ENCODE measurements at places on chromosomes 5 and 9.

DNA sequence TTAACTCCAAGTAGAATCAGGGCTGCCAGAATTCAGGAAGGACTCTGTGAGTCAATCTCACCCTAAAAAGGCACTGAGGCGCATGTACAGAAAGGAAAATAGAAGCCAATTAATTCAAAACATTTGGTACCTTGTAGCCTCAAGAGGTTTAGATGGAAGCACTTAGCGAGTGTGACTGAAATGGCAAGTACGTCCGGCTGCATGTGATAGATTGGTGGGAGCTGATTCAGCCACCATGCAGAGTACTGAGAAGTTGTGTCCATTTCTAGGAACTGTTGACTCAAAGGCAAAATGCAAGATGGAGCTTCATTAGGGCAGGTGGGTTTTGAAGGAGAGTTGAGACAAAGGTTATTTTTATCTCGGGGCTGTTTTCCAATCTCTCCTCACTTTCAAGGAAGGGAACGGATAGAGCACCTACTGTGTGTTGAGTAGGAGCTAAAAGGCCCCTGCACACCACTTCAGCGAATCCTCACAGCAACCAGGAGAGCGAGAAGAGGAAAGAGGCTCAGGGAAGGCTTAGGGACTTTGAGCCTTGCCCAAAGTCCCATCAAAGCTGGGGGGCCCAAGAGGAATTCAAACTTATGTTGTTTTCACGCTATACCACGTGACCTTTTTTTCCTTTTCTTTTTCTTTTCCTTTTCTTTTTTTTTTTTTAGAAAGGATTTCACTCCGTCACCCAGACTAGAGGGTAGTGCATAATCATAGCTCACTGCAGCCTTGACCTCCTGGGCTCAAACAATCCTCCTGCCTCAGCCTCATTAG lies 34.6 kb upstream of the CPEB4 start:
- no peak for DNase-seq

DNA sequence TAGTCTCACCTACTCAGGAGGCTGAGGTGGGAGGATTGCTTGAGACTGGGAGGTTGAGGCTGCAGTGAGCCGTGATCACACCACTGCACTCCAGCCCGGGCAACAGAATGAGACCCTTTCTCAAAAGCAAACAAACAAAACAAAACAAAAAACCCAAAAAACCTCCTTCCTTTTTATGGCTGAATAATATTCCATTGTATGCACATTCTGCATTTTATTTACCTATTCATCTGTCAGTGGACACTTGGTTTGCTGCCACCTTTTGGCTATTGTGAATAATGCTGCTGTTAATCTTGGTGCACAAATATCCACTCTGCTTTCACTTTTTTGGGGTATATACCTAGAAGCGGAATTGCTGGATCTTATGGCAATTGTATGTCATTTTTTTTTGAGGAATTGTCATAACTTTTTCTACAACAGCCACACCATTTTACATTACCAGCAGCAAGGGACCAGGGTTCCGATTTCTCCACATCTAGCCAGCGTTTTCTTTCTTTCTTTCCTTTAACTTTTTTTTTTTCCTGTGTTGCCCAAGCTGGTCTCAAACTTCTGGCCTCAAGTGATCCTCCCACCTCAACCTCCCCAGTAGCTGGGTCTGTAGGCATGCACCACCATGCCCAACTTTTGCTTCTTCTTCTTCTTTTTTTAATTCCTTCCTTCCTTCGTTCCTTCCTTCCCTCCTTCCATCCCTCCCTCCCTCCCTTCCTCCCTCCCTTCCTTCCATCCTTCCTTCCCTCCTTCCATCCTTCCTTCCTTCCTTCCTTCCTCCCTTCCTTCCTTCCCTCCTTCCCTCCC lies 30.6 kb downstream of the NKX2-5 start:
- no peak for DNase-seq

DNA sequence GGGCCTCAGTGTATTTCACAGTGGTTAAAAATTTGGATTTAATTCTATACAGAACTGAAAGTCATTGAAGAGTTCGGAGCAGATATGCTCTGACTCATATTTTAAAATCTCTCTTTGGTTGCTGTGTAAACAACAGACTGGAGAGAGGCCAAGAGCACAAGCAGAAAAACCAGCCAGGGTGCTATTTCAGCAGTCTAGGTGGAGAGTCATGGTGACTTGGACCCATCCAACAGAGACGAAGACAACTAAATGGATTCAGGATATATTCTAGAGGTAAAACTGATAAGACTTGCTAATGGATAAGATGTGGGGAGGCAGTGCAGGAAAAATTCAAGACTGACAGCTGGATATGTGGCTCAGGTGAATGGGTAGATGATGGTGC lies 168.9 kb downstream of the MAPKAP1 start:
- no peak for DNase-seq

DNA sequence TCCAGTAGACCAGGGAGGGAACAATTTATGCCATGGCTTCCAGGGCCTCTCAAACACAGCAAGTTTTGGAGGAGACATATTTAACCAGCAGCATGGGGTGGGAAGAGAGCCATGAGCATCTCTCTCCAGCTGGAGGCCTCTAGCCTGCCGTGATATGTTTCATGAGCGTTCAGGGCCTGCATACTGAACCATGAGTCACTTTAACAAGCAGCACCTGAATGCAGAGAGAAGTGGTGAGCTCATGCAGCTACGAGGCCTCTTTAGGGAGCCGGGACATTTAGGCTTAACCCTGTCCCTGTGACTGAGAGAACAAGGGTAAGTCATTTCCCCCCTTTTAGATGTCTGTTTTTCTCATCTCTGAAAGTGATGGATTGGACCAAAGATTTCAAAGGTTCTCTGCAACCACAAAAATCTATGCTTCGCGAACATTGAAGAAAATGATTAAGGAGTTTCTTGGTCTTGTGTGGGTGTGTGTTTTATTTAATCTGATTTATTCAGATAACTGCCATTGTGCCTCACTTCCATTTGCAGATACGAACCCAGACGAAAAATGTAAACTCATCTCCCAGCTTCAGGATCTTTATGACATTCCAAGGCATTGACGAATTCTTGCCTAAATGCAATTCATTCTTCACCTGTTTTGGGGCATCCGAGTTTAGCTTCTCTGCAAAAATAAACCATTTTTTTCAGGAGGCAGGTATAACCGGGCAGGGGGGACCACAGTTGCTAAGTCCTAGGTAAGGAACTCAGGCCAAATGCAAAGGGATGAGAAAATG lies 157.0 kb downstream of the GABBR2 start:
- DNase-seq, result no peak

Data from stimulated activated CD8-positive, alpha-beta memory T cell treated with anti-CD3 and anti-CD28 coated beads, Interleukin-12 subunit alpha, Interleukin-12 subunit beta, amount 100 ng/mL, for 4 hours (primary cell).